Activated naive CD4-positive, alpha-beta T cell (primary cell): ENCODE measurements at places on chromosomes 7 and 10.

DNA sequence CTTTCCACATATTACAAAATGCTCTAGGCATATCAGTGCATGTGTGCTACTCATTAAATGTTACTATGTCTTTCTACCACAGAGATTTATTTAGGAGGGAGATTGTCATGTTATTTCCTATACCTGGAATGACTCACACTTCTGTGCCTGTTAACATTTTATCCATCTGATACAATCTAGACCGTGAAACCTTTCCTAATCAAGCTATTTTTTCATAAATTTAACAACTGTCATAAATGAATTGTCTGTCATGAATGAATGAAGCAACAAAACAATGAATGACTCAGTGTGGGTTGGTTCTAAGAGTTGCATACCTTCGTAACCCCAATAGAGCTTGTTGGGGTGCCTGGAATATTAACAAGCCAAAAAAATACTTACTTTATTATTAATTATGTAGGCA, 554.3 kb downstream of the GRM8 start:
- no peak for DNase-seq

DNA sequence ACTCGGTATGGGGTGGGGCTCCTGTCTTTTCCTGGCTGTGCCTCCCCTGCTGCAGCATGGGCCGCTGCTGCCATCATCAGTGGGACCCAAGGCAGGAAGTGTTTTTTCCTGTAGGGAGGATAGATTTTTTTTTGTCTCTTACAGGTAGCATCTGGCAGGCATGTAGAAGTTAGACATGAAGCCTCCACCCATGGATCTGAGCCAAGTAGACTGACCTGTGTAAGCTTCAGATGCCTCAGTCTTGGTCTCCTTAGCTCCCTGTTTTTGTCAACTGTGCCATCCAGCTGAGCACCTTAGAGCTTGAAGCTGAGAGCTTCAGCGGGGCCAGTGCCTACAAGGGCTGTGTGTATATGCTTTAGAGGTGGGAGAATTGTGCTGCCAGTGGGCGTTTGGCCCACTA, 93.5 kb downstream of the AUTS2 start:
- DNase-seq = no peak

GRCh38 chr7:127831318-127832219, 179.6 kb downstream of the SND1 start:
- DNase-seq = no peak

GRCh38 chr7:92489634-92490033, 11.9 kb upstream of the ERVW-1 start:
- DNase-seq = no peak

- DNase-seq = no peak
Measured at GRCh38 chr7:41882745-41883420, 180.0 kb upstream of the INHBA start.

GRCh38 chr10:1743141-1743540, 5.8 kb upstream of the ADARB2 start:
- no peak for DNase-seq

GRCh38 chr10:98267894-98268693, at the start of gene LOXL4:
TSS of gene LOXL4 (minus strand) at chr10:98268194. CDS start at chr10:98263019, 5,175 bp downstream.
- no peak for DNase-seq

GRCh38 chr10:111117528-111118277, 40.9 kb downstream of the ADRA2A start:
- no peak for DNase-seq

DNA sequence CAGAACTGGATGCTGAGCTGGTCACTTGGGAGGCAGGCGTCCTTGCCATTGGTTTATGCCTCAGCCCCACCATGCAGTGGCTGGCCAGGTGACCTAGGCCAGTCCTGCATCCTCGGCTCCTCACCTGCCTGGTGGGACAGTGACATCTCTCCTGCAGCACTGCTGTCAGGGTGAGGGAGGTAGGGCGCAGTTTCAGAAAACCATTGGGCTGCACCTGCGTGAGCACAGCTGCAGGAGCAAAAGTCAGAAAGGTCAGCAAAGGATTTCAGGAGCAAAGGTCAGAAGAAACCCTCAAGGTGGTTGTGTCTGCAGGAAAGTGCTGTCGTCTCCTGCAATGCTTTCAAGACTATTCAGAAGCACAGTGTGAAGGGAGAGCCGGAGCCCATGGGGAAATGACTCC, 48.1 kb downstream of the EGFR start:
- DNase-seq = no peak

DNA sequence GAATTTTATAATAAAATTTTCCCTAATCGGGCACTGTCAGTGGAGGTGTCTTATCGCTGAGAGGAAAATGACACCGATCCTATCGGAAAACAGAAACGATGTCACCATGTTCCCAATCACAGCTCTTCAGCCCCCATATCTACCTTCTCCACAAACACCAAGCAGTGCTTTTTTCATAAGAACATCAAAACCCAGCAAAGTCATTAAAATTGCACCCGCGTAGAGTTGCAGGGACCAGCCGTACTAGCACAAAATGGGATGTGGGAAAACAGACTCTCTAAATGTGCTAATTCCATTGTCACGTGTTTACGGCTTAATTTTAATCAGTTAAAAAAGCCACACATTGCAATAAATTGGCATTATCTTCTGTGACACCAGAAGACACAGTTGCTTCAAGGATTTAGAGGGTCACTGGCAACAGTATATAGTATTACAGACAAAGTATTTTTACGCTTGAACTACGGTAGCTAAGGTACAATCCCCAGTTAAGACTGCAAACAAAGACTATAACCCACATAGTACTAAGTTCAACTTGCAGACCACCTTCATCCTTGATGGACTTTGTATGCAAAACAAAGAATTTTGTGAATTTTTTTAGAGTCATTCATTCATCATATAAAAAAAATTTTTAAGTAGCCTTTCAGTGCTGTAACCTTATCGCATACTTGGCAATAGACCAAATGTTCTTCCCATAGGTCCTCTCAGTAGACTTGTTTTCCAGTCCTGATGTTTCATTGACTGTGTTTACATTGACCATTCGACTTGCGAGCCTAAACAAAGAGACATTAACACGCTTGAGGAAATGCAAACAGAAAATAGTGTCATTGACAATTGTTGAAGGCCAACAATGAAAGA, 116.0 kb downstream of the VTI1A start:
- no peak for DNase-seq

- DNase-seq = no peak
Measured at GRCh38 chr7:37683246-37684120, at the start of gene GPR141. TSS of gene GPR141 (plus strand) at chr7:37683766. CDS start at chr7:37740394, 56,628 bp downstream.

DNA sequence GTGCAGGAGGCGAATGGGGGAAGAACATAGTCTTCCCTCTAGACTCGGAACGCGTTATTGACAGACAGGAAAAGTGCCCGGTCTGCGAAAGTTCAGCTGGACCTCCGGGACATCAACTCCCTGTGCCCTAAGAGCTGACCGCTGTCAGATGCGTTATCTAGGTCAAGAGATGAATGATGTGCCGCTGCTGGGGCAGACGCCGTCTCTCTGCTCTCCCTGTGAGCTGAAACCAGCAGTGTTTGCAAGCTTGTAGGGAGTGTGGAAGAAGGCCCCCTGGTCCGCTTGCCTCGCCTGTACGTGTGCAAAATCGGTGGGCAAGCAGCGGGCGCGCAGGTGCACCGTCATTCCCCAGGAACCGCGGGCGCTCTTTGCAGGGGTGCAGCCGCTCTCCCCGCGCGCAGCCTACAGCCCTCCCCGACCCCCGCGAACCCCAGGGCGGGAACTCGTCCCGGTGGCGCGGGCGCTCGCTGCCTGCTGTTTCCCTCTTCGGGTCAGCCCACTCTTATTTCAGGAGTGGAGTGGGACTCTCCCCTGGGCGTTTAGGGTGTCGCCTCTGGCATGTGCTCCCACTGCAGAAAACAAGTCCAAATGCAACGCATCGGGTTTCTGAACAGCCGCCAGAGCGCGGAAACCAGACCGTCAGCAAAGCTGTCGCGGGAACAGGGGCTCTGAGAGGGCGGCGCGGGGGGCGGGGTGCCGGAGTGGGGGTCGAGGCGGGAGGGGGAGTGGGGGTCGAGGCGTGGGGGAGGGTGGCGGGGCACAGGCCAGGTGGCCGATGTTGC, 1.8 kb upstream of the PFKFB3 start:
- peak; percentile 63 for DNase-seq

DNA sequence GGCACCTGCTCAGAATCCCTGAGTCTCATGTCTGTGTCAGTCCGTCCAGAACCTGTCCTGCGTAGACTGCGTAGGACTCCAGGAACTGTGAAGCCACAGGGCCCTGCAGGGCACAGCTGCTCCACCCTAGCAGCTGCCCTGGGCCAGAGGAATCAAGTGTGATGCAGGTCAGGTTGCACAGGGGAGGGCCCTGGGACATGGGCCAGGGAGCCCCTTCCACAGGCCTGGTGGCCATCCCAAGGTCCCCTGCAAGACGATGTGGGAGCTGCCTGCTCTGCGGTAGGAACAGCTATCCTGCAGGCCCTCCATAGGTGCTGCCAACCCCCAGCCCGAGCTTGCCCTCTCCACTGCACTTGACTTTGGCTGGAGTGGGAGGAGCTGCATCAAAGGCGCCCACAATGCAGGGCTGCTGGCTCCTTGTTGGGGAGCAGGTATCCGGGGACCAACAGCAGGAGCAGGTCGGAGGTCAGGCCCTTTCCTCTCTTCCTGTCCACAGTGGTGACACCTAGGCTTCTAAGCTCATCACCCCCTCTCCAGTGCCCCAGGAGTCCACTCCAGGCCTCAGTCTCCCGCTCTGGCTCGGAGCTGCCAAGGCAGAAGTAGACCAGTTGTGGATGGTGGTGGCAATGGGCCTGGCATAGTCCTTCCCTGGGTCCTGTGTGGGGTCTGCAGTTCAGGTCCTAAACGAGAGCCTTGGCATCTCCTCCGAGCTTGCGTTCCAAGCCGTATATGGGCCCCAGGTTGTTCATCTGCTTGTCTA, 149.1 kb downstream of the MAPK8 start:
- no peak for DNase-seq

- no peak for DNase-seq
Measured at GRCh38 chr7:11239316-11239715, 265.6 kb downstream of the PHF14 start.

DNA sequence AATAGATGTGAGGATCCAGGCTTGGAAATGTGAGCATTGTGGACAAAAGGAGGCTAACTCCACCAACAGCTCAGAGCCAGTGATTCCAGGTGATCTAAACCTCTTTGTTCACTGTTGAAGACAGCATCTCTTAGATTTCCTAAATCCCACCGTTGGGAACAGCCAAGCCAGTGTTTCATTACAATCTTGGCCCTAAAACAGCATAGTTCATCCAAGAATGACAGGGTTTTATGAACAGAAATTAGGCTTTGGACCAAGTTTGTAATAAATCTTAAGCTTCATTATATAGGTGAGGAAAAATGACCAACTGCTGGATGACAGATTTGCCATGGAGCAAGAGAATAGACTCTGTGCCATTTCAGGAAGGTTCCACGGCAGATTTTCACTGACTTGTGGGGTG, 65.8 kb downstream of the MTURN start:
- no peak for DNase-seq

- DNase-seq = no peak
Measured at GRCh38 chr10:47371629-47372485, 12.2 kb downstream of the ZNF488 start.

DNA sequence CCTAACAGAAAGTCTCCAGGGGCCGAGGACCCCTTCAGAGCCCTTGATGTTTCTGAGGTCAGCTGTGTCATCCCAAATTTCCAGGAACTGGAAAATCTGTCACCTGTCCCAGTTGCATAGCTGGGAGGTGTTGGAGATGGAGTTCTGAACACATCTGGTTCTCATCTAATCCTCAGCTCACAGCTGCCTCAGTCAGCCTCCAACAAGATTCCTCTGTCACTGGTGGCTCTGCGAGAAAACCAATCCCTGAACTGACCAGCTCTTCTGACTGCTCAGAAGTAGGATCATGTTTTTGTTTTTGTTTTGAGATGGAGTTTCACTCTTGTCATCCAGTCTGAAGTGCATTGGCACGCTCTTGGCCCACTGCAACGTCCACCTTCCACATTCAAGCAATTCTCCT, 37.6 kb upstream of the MYL10 start:
- no peak for DNase-seq

- DNase-seq = peak; percentile 30
Measured at GRCh38 chr10:89206402-89207180, 526 bp downstream of the CH25H start.

DNA sequence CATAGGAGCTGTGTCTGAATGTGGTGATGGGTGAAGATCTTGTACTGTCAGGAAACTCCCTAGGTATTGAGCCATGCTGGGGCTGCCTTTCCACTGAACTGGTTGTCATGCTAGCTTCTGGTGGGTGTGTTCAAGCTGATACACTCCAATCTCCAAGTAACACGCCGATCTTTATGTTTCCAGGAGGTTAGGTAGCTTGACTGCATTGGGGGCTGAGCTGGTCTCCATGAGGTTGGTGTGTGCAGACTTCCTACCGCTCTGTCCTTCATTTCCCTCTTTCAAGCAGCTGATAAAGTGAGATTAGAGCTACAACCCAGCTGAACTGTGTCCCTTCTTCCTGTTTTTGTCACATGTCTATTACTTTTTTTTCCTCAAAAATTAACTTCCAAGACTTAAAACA, 265.5 kb downstream of the ANKRD30A start:
- no peak for DNase-seq

DNA sequence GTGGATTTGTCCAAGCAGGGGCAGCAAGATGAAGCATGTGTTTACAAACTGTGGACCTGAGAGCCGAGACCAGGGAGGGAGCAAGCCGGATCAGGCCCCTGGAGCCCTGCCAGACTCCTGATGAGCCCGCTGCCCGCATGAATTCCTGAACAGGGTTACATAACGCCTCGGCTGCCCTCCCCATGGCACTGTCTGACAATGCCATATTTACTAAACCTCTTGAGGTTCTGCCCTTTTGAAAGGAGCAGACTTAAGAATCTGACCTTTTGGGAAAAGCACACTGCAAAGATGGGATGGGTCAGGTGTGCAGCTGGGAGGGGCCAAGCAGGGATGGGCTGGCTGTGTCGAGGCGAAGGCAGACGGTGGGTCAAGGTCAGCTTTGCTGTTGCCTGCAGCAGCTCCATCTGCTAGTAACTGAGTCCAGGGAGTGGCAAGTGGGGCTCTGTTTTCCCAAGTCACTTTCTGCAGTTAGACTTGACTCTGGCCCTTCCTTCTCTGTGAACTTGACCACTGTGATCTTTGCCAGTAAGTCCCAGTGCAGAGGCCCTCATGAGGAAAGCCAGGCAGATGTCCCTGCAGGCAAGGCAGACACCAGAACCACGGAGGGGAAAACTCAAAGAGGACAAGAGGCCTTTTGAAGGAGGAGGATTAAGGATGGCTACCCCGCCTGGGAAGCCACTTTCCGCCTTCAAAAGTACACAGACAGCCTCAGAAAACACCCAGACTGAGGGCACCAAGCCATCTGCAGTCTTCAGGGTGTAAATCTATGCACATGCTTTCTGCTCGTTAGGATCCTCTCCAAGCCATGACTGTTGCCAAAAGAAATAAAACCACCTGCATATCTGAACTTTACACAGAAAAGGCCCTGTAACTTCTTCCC, 175.8 kb downstream of the TNS3 start:
- DNase-seq = no peak

- no peak for DNase-seq
Measured at GRCh38 chr10:110258542-110258941, 46.2 kb downstream of the SMNDC1 start.

- DNase-seq = no peak
Measured at GRCh38 chr7:128322040-128322643, 21.6 kb downstream of the RBM28 start.

- DNase-seq = no peak
Measured at GRCh38 chr10:15585303-15585715, 134.4 kb downstream of the ITGA8 start.

- DNase-seq = no peak
Measured at GRCh38 chr7:113321201-113321600, 202.8 kb upstream of the SMIM30 start.

- no peak for DNase-seq
Measured at GRCh38 chr10:90447831-90448230, 410.0 kb downstream of the HTR7 start.
